Left renal pelvis (tissue), 4 donors: ENCODE measurements at places on chromosomes 5 and 9. TPM values are rescaled to one million over a fixed set of nuclear protein-coding genes. Genes with fewer than 3 reads are reported as not detected.
A peak's percentile ranks its signal among the peaks of the same experiment; 100 is the strongest.

The SPATA31C1 gene
- polyA plus RNA-seq: 0.63 TPM

The ZDHHC21 gene
- polyA plus RNA-seq: 22.7 TPM

The LRRC19 gene
- 0.38 TPM for polyA plus RNA-seq

GRCh38 chr9:33106827-33107621 is 30.6 kb upstream of the SMU1 start:
- peak; percentile 27 for DNase-seq

GRCh38 chr5:125032286-125032685 is 285.8 kb upstream of the ZNF608 start:
- no peak for DNase-seq

DNA sequence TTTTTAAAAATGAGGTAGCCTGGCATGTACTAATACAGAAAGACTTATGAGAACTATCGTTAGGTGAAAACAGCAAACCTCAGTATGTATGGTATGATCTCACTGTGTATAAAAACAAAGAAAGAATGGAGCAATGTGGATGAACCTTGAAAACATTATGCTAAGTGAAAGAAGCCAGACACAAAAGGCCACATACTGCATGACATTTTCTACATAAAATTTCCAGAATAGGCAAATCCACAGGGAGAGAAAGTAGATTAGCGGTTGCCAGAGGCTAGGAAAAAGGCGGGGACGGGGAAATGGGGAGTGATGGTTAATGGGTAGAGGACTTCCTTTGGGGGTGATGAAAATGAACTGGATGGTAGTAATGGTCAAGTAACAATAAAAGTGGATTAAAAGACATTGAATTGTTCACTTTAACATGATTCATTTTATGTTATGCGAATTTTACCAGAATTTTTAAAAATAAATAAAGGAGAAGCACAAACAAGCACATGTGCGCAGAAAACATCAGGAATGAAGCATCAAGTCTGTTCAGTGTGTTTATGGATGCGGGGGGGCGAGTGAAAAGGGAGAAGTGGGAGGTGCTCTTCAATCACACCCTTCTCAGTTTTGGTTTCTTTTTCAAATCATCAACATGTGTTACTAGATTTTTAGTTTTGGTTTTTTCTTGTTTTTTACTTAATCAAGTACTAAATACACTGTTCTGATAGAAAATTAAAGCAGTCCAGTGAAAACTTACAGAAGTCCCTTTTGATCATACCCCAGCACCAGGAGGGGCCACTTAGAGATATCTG is 16.3 kb downstream of the ROR2 start:
- DNase-seq: no peak

DNA sequence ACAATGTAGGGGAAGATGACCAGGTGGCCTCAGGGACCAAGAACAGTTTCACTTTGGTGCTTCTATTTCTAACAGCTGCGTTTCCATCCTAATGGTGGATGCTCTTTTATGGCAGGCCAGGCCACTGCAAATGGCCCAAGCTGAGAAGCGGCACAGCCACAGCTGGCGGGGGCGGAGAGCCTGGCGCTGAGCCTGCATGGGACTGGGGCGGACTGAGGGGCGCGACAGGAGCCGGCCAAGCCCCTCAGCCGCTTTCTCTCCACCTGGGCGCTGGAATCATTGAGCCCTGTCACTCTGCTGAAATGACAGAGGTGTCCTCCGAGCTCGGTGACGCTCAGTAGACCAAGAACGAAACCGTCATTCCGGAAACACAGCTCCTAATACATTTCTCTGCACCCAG is 317.3 kb upstream of the PDE4D start:
- no peak for DNase-seq

GRCh38 chr9:115042781-115043509 is 75.0 kb downstream of the TNC start:
- no peak for DNase-seq
